Stimulated activated CD4-positive, alpha-beta T cell treated with anti-CD3 and anti-CD28 coated beads, Interleukin-4, amount 100 ng/mL, for 48 hours (primary cell): ENCODE measurements at places on chromosomes 2 and 18.
A peak's percentile ranks its signal among the peaks of the same experiment; 100 is the strongest.

- DNase-seq: no peak
Measured at GRCh38 chr2:172455121-172455515, 27.7 kb downstream of the ITGA6 start.

DNA sequence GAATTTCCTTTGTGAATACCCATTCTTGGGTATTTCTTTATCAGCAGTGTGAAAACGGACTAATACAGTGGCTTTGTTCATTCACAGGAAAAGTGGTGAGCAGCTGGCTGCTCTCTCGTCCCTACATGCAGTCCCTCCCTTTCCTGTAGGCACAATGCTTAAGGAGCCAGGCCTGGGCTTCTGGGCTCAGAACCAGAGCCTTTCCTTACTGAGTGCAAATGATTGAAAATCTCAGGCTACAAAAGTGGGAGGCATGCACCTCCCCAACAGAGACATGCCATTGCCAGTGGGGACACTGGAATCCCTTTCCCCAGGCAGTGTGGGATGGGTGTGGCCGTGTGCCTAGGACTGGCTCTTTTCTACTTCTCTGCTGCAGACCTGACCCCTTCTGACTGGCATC lies 61.3 kb downstream of the MCFD2 start:
- no peak for DNase-seq

GRCh38 chr18:51235009-51235789 lies 37.7 kb upstream of the MEX3C start:
- peak; percentile 22 for DNase-seq

GRCh38 chr2:234026693-234027254 lies 23.7 kb upstream of the SPP2 start:
- DNase-seq: no peak

GRCh38 chr18:48186131-48186766 lies 222.9 kb downstream of the ZBTB7C start:
- no peak for DNase-seq

- DNase-seq: peak; percentile 59
Measured at GRCh38 chr2:95115418-95115817, 6.2 kb downstream of the MRPS5 start.

- no peak for DNase-seq
Measured at GRCh38 chr2:211860224-211860623, 678.4 kb downstream of the ERBB4 start.

GRCh38 chr2:23600346-23600745 lies 215.4 kb downstream of the KLHL29 start:
- DNase-seq: no peak

DNA sequence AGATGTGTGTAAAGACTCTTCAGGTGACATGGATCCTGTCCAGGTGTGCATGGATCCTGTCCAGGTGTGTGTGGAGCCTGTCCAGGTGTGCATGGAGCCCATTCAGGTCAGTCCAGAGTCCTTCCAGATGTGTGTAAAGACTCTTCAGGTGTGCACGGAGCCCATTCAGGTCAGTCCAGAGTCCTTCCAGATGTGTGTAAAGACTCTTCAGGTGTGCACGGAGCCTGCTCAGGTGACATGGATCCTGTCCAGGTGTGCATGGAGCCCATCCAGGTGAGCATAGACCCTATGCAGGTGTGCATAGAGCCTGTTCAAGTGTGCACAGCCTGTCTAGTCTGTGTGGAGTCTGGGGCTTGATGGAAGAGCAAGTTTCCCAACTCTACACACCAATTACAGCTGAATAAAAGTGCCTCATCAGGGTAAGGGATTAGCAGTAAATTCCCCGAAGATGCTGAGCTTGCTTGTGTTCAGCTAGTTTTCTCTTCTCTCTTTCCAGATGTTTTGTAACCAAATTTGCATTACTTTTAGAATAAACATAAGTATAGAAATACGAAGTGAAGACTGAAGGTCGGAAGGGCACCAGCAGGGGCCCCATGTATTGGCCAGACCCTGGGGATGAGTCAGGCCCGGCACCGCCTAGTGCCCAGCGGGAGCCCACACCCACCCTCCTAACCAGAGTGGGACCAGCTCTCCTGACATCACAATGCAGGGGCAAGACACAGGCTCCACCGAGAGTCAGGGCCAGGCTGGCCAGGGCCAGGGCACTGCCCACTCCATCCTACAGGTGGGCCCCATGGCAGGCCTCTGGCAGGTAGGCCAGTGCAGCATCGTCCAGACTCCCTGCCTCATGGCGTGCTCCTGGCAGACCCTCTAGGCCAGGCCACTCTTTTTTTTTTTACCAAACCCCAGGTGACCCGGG lies 38.6 kb upstream of the GPC1 start:
- DNase-seq: no peak

DNA sequence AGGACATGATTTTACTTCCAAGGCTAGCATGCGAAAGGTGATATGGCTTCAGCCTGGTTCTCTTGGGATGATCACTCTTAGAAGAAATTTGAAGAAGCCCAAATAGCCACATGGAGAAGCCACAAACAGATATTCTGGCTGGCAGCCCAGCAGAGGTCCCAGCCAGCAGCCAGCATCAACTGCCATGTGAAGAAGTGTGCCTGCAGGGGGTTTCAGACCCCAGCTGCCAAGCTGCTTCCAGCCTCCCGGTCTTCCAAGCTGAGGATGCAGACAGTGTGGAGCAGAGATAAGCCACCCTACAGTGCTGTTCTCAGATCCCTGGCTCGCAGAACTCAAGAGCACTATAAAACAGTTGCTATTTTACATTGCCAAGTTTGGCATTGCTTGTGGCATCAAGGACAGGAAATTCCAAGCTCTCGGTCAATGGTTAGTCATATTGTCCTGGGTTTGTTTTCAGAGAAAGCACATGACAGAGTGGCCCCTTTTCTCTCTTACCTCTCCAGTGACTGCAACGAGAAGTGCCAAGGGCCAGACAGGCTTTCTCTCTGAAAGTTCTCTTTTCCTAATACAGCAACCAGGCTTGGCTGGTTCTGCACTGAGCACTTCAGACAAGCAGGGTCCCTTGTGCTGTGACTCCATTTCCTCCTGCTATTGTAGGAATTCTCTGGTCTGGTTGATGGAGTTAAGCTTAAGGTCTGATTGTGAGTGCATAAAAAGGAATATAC lies 223.7 kb downstream of the ANKRD30B start:
- no peak for DNase-seq

DNA sequence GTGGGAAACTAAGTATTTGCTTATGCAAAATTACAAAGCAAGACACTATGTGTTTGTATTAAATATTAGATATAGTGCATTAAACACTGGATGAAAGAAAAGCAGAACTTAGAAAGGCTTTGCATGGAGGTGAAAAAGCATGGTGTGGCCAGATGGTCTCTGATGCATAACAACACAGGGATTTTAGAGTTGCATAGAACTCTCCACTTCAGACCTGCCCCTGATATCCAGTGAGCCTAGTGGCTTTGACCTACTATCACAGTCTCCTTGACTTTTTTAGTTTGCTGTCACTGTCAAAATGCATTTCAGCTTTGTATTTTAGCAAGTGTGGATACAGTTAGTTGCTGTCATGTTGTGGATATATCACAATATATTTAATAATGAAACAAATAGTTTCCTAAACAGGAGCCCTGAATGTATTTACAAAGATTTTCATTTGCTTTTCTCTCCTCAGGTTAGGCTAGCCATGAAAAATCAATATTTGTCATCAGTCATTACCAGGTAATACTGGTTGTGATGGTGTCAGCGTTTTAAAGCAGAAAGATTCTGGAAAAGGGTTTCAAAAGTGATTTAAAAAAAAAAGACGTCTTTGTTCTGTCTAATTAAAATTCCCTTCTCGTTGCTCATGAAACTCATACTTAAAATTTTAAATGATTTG lies 5.2 kb downstream of the CSRNP3 start:
- DNase-seq: no peak

DNA sequence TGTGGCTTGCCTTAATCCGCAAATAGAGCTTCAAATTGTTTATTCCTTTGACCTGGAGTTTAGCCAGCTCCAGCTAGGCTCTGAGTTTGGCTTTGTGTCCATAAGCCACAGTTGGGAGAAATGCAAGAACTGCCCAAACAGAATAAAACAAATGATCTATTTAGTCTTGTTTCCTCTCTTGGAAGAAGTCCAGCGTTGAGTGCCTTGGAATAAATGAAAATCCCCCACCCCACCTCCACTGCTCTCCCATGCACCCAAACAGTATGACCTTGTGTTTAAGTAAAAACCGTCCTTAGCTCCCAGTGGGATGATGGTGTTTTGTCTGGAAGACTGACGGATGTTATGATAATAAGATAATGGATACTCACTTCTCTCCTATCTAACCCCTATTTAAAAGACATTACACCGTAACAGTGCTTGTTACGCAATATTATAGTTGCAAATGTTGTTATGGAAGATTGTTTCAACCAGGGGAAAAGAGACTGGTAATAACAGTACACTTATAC lies 3.2 kb upstream of the SERPINE2 start:
- DNase-seq: no peak

GRCh38 chr2:4247791-4248190 lies 544.4 kb downstream of the DCDC2C start:
- no peak for DNase-seq

DNA sequence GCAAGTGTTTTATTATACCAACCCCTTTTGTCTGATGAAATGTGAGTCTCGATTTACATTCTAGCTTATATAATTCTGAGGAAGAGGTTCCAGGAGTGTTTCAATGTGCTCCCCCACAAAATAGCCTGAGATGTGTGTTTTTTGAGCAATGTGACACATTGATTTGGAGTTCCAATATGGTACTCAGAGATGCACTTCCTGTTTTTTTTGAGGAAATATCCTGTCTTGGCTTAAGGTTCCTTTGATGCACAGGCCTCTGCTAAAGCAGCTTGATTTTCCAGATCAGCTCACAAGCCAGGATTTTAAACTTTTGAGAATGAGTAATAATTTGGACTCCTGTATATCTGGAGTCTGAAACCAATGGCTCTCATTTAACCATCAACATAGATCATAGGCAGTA lies 221.4 kb downstream of the ACTR3 start:
- no peak for DNase-seq

DNA sequence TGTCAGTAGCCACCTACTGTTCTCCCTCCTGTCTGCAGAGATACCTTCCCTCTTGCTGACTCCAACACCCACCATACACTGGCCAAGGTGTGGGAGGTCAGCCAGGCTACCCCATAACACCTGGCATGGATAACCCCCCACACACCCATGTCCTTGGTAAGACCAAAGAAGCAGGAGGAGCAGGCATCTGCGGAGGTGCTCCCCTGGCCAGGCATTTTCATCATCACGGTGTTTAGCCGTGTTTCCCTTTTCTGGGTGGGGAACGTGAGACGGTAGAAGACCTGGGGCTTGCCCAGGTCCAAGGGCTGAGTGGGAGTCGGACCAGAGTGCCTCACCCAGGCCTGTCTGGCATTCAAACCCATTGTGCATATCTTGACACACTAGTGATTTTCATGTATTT lies 150.3 kb downstream of the SMAD7 start:
- no peak for DNase-seq

- no peak for DNase-seq
Measured at GRCh38 chr2:201852462-201852861, 46.1 kb downstream of the CDK15 start.

- no peak for DNase-seq
Measured at GRCh38 chr18:9779630-9780029, 71.5 kb downstream of the RAB31 start.

- no peak for DNase-seq
Measured at GRCh38 chr18:27627927-27628326, 442.8 kb upstream of the CHST9 start.

DNA sequence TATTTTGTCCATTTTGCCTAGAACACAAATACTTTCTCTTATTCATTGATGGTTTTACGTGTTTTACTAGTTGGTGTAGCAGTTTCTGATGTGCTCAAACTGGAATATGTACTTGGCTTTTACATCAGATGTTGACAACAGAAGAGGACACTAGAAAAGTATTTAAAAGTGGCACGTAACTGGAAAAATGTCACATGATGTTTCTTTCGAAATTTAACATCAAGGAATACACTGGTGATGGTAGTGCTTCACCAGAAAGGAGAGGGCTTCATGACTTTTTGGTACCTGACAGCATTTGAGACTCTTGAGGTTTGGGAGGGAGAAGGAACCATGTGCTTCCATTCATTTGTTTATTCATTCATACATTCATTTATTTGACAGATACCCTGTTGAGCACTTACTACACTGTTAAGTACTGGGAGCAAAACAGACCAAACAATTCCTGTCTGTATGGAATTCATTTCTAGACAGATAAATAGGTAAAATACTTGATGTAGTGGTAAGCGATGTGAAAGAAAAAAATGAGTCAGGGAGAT lies 1.5 kb downstream of the GIGYF2 start:
- DNase-seq: no peak

GRCh38 chr2:191401287-191401686 lies 156.1 kb downstream of the MYO1B start:
- no peak for DNase-seq

- no peak for DNase-seq
Measured at GRCh38 chr2:12199491-12200211, 453.2 kb downstream of the LPIN1 start.

DNA sequence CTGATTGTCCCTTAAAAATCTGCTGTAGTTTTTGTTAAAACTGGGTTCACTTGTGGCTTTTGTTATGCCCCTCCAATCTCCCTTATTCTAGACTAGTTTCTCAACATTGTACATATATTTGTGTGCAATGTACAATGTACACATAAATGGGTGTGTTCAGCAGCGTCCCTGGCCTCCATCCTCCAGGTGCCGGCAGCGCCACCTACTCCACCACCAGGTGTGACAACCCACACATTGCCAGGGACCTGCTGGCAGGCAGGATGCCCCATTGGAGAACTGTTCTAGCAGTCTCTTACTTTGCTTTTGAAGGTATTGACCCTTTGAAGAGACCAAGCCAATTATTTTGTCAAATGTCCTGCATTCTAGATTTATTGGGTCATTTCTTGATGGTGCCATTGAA lies 75.4 kb downstream of the SH3RF3 start:
- DNase-seq: no peak
